CD4-positive, CD25-positive, alpha-beta regulatory T cell (primary cell): ENCODE measurements at places on chromosomes 13 and 19. TPM values are rescaled to one million over a fixed set of nuclear protein-coding genes. Genes with fewer than 3 reads are reported as not detected.

The SLITRK6 gene
- total RNA-seq: not detected

The FBL gene
- total RNA-seq: 194 TPM

DNA sequence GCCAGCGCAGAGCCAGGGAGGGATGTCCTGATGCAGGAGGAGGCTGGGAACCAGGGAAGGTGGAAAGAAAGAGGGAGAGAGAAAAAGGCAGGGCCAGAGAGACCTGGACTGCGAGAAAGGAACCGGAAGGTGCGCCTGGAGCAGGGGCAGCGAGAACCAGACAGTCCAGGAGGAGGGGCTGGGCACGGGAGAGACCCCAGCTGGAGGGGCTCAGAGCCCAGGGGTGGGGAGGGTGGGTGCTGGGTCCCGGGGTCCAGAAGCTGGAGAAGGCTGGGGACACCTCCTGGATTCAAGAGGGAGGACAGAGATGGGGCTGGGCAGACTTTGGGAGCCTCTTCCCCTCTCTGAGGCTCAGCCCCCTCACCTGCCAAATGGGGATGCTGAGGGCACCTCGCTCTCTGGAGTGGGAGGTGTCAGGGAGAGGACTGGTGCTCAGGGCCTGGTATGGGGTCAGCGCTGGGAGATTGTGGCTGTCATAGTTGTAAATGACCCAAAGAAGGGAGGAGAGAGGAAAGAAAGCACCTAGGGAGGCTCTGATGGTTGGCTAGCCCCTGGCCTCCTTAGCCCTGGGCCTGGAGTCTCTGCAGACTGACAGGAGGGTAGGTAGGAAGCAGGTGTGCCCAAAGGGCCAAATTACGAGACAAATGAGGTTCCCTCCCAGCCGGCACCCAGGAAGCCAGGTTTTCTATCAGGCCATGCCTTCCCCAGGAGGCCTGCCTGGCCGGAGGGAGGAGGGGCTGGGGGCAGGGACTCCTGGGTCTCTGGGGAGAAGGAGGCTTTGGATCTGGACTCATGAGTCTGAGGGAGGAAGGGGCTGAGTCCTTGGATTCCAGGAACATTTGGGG lies 1.3 kb upstream of the SPACA6 start:
- H3K27me3 ChIP-seq: no peaks in the 10 kb centered on the region
- no peak for DNase-seq
- no peak overlapping the region for H3K4me3 ChIP-seq

DNA sequence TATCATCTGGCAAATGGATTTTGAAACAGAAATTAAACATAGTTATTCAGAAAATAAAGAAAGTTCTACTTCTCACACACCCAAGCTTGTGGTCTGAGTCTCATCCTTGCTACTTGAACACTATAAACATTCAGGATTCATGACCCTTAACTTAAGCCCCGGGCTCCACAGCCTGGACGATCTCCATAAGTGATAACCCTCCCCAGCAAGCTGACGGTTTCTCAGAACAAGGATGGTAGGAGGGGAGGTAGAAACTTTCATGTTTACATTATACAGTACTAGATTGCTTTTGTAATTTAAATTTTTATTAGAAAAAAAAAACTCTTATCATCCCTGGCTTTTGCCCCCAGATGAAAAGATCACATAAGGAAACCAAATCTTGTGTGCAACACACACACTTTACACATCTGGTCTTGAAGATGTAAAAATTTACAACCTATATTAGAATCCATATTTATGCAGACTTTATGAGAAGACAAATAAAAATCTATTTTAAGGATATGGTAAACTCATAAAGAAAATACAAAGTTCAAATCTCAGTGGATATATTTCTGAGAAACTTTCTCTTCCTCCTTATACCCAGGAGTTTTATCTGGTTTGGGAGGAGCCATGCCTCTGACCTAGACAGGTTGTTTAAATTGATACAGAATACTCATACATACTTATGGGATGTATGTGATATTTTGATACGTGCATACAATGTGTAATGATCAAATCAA lies 20.0 kb upstream of the ATP12A start:
- H3K36me3 ChIP-seq: no peaks in the 10 kb centered on the region
- H3K4me3 ChIP-seq: no peak overlapping the region
- peaks cover 6% of the 10 kb centered on the region for H3K4me1 ChIP-seq
- no peak overlapping the region for H3K27ac ChIP-seq
- no peaks in the 10 kb centered on the region for H3K27me3 ChIP-seq
- DNase-seq: no peak

- no peaks in the 10 kb centered on the region for H3K4me1 ChIP-seq
- H3K27ac ChIP-seq: no peak overlapping the region
- H3K27me3 ChIP-seq: no peaks in the 10 kb centered on the region
These were observed 77.9 kb downstream of the ZNF536 start for GRCh38 chr19:30450100-30450499.

GRCh38 chr19:17488593-17489391 lies 18.5 kb downstream of the SLC27A1 start:
- H3K4me3 ChIP-seq: no peak overlapping the region
- DNase-seq: peak; percentile 68

- peaks cover 17% of the 10 kb centered on the region for H3K27me3 ChIP-seq
- H3K27ac ChIP-seq: no peak overlapping the region
- H3K4me1 ChIP-seq: no peaks in the 10 kb centered on the region
- no peaks in the 10 kb centered on the region for H3K36me3 ChIP-seq
- no peak for DNase-seq
These were observed 82.5 kb upstream of the GSX1 start for GRCh38 chr13:27709779-27710178.

GRCh38 chr13:73803997-73804396 lies 330.2 kb downstream of the KLF12 start:
- DNase-seq: no peak
- no peak overlapping the region for H3K4me3 ChIP-seq
- peaks cover 17% of the 10 kb centered on the region for H3K36me3 ChIP-seq
- no peaks in the 10 kb centered on the region for H3K4me1 ChIP-seq
- H3K27me3 ChIP-seq: no peaks in the 10 kb centered on the region
